GM04503 (cell line): ENCODE measurements at places on chromosomes 4 and X.

- no peak for DNase-seq
These were observed 173.8 kb downstream of the MSN start for GRCh38 chrX:65841263-65841662.

DNA sequence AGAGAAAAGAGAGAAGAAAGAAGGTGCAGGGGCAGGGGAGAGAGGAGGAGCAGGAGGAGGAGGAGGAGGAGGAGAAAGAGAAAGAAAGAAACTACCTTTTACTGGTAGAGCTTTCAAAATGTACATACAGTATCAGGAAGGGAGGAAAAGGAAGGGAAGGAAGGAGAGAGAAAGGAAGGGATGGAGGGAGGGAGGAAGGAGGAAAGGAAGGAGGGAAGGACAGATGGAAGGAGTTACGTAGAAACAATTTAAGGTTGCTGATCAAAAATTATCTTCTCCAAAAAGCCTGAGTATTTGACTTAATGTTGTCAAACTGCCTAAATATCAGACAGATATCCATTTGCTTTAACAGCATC lies 13.4 kb downstream of the TBC1D9 start:
- DNase-seq: no peak

DNA sequence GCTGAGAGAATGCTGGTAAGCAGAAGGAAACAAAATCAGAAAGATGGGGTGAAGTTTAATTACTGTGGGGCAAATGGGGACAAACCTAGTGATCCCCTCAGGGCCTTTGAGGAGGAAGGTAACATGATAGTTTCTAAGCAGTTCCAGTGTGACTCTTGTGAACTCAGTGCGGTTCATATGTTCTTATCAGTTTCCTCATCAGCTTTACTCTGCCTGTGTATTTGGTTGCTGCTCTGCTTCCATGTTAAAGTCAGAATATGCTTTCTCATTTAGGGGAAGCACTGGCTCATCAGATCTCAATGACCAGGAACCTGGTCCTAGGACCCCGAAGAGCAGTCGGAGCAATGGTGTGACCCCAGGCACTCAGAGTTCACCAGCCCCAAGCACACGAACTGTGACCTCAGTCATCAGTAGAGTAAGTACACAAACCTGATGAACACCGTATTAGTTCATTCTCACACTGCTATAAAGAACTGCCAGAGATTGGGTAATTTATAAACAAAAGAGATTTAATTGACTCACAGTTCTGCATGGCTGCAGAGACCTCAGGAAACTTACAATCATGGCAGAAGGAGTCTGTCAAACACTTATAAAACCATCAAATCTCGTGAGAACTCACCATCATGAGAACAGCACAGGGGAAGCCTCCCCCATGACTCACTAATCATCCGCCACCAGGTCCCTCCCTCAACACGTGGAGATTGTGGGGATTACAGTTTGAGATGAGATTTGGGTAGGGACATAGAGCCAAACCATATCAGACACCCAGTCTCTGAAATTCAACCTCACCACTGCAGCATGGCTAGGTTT lies 83.0 kb downstream of the SYTL5 start:
- DNase-seq: no peak

DNA sequence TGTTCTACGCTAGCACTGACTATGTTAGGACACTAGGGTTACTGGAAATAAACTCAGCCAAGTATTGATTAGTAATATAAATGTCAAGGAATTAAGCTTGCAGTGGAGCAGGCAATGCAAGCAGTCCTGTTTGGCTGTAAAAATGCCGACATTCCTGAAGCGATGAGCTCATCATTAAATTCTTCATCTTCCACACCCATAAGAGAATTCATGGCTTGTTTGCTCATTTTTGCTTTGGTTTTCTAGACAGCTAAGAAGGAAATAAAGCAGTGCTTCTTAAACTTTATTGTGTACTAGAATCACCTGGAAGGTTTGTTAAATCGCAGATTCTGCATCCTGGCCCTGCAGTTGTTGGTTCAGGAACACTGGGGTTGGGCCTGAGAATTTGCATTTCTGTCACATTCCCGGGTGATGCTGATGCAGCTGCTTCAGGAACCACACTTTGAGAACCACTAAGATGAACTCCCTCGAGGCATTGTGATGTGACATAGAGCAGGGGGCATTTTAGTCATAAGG lies 17.8 kb downstream of the ANXA3 start:
- DNase-seq: peak; percentile 63

- DNase-seq: no peak
These were observed 205.1 kb downstream of the PPP3CA start for GRCh38 chr4:101142259-101142658.

DNA sequence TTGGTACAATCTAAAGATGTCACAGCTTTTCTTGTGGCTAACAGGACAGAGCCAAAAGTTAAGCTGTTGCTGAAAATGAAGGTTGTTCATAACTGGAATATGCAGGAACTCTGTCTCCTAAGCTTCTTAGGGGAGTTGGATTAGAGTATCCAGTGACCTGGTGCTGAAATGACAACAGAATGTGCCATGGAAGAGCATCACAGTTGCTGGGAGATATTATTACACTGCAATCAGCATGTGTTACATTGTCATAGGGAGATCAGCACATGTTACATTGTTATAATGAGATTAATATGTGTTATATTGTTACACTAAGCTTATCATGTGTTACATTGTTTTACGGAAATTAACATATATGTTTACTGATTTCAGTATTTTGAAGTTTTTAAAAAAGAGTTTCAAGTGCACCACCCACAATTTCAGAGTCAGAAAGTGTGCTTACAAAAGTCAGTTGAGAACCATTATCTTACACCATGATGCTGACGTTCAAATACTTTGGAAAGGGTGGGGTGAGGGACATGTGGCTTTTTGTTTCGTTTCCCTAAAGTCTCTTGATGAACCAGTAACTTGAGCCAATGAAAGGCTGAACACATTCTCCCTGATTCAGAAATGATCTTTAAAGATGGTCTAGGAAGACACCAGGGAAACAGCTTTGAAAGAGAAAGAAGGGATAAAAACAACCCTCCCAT lies 113.4 kb downstream of the DRD5 start:
- no peak for DNase-seq

- DNase-seq: no peak
These were observed at the start of gene NMU for GRCh38 chr4:55635741-55636655. TSS of gene NMU (minus strand) at chr4:55636298. CDS start at chr4:55636192, 106 bp downstream.
